ENCODE measurements at places on chromosomes 7 and 10.

- no peak for DNase-seq
These were observed 5.8 kb downstream of the PSMA2 start for GRCh38 chr7:42926204-42926603.

- DNase-seq: peak; percentile 69
These were observed 75.3 kb upstream of the CC2D2B start for GRCh38 chr10:95832216-95833041.

DNA sequence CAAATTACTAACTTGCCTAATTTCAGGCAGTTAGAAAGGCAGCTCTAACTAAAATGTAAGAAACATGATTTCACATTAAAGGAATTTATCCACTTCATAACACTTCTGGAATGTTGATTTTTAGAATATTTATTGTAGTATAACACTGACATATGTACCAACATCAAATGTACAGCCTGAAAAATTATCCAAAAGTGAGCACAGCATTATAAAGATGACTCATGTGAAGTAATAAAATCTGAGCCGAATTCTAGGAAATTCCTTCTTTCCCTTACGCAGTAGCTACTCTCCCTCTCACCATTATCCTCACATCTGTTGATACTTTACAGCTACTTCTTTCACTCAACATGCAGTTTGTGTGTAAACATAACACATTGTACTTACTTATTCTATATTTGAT is 610.6 kb downstream of the ZWINT start:
- DNase-seq: no peak

DNA sequence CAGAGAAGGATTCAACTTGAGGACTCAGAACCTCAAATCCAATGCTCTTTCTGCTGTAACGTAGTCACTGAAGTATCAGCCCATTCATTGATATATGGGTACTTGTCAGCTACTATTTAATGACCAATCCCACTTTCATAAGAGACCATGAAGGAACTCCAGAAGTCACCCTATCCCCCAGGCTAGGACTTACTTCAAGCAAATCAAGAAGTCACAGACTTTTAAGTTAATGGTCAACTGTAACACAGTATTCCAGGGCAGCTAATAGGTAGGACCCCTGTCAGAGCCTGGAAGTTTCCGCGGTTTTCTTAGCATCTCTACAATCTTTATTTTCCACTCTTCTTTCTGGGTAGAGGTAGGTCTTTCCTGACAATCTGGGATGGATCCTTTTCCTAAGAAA is 269.9 kb downstream of the POU6F2 start:
- DNase-seq: no peak

DNA sequence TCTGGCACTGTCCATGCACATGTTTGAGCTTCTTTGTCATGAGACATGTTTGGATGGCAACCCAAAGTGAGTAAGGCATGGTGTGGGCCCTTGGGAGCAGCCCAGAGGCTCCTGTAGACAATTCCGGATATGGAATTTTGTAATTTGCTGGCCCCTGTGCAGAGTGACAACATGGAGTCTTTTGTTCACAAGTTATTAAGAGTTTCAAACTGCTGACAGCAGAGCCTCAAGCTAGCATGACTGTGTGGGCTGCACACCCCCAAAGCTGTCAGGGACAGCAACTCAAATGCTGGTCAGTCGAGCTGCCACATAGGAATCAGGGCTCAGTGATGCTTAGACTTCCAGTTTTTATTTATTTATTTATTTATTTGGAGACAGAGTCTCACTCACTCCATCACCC is 7.0 kb upstream of the MYL7 start:
- no peak for DNase-seq

- no peak for DNase-seq
These were observed 134.6 kb downstream of the FAM204A start for GRCh38 chr10:118207470-118208007.

GRCh38 chr7:120944826-120945562 is 5.6 kb upstream of the ING3 start:
- no peak for DNase-seq

GRCh38 chr7:43890468-43890867 is 15.9 kb downstream of the URGCP start:
- DNase-seq: no peak

DNA sequence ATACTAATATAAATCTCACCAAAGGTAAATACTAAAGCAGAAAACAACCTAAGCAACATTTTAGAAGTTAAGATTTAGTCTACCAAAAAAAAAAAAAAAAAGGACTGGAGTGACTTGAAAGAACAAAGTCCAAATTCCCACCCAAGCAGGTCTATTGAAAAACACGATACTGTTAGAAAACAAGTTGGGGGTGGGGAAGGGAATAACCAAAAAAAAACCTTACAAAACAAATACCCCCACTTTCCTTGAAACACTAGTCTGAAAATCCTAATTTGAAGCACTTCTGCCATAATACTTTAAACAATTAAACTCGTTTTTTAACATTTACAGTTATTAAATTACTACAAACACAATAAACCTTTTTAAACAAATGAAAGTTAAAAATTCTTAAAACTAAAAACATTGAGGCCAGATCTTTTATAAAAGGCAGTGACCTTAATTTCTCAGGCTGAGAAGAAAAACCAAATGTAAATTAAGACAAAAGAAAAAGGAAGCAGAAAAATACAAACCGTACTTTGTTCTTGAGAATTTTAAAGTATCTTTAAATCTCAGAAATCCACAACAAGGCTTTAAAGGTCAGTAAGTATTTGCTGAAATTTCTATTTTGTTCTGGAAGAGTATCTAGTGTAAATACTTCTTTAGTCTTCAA is 135.1 kb downstream of the NRBF2 start:
- DNase-seq: no peak

DNA sequence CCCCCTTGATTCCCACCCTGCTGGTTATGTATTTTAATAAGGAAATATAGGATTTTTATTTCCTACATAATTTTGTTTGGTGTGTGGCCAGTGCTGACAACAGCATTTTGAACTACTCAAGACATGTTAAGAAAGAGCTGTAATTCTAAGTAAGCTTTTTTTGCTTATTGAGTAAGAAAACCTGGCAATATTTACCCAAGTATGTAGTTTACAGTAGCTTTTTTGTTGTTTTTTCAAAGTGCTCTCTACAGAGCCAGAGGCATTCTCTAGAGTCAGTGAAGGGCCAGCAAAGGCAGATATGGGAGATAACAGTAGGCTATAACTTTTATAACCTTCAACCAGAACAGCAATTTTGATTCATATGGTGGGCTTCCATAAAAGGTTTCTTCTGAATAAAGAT is 63.2 kb upstream of the TMEM168 start:
- no peak for DNase-seq

- no peak for DNase-seq
These were observed 86.6 kb downstream of the SLC25A13 start for GRCh38 chr7:96235281-96235680.

- no peak for DNase-seq
These were observed 93.7 kb downstream of the FZD1 start for GRCh38 chr7:91357901-91358300.

- no peak for DNase-seq
These were observed 7.8 kb upstream of the GPR141 start for GRCh38 chr7:37675749-37676148.

DNA sequence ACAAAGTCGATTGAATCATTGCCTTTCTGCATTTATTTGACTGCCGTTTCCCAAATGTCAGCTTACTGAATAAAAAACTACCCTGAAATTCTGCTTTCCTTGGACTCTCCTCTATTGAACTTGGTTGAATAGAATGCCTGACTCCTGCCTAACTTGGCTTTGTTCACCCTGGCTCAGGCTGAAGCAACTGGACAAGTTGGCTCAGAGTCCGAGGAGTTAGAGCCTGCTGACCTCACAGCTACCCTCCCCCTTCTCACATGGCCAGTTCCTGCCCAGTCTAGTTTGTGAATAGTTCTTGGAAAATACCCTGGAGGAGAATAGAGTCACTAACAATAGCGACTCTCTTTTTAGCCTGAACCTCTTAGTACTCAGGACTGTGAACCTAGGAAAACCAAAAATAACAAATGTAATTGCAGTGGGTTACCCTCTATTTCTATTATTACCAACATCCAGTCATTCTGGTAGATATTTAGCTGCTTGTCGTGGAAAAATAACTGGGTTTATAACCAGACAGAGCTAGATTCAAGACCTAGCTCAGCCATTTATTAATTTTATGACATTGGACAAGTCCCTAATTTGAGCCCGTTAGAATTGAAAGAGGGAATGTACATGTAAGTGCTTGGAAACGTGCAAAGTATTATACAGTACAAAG is 17.3 kb upstream of the NRBF2 start:
- DNase-seq: no peak

- DNase-seq: no peak
These were observed 184.6 kb downstream of the ST7 start for GRCh38 chr7:117137868-117138267.

GRCh38 chr10:124546055-124546369 is 84.4 kb downstream of the LHPP start:
- DNase-seq: no peak

DNA sequence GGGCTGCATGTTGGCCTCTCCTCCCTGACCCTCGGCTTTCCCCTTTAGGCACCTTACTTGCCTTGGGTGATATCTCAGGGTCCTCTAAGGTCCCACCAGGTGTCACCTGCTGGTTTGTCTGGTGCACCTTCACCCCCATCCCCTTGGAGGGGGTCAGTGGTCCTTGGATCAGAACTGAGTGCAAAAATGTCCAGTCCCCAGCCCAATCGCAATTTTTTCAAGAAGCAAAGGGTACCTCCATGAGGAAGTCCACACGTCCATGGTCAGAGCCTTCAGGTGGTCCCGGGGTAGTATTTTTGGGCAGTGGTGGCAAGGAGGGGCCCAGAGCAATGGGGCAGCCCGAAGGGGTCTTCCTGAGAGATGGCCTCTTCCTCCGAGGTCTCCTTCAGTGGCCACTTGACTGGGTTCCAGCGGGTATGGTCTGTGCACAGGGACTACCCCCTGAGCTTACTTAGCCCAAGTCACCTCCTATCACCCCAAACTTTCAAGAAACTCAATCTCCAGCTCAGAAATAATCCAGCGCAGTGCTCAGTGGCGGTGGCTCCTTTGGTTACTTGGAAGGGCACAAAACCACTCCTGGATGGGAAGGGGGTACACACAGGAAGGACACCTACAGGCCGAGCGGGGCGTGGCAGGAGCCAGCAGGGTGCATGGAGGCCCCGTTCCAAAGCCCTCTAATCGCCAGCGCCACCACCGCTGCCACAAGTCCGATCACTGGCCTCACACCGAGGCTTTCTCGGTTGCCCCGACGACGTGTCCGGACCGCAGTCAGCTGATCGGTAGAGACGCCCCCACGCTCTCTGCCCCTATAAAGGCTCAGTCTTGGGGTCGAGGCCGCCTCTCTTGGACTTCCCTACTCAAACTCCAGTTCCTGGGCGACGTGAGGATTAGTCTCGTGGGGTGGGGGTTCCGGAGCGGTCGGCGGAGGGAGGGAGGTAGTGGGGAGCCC is 4.5 kb downstream of the SAP25 start:
- DNase-seq: peak; percentile 40

- DNase-seq: no peak
These were observed 5.9 kb upstream of the NUP42 start for GRCh38 chr7:23175938-23176337.

DNA sequence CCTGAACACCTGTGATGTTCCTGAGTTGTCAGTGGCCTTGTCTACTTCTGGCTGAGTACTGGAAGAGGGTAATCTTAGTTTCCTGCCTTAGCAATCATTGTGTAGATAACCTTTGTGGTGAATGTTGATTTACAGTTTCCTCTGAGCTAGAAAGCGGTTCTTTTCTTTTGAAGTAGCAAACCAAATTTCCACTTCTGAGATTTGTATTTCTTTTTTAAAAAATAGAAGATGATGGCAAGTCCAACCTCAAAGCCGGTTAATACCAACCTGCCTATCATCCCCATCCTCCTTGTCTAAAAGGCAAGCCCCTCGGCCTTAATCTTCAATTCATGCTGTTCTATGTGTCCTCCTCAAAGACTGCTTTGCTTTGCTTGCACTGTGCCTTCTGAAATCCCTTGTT is 12.5 kb upstream of the PALS2 start:
- no peak for DNase-seq

GRCh38 chr7:103573479-103574058 is 127.6 kb upstream of the SLC26A5 start:
- DNase-seq: no peak
